ENCODE measurements at places on chromosomes 7 and 10.

GRCh38 chr7:121202834-121203233, 126.0 kb upstream of the WNT16 start:
- DNase-seq: no peak

DNA sequence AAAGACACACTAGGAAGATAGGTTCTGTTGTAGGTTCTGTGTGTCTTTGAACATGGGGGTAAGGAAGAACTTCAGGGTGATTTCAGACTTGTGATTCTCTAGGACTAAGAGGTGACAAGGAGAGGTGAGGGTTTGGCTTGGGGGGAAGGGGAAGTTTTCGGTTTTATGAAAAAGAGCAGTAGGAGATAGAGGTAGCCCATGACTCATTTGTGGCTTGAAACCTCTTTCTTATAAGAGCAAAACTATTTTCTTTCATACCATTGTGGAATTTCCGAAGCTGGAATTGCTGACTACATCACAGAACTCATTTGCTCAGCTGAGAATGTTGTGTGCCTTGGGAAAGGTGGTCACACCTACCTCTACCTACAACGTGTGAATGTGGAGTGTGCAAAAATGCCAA, 39.6 kb upstream of the IKZF1 start:
- no peak for DNase-seq

GRCh38 chr10:71580415-71580814, 139.2 kb downstream of the C10orf105 start:
- DNase-seq: no peak

- no peak for DNase-seq
Observed at GRCh38 chr7:127702938-127703337, 50.9 kb downstream of the SND1 start.

- DNase-seq: no peak
Observed at GRCh38 chr7:47247132-47247531, 334.8 kb downstream of the TNS3 start.

GRCh38 chr10:48695636-48696534, 11.2 kb downstream of the WDFY4 start:
- DNase-seq: no peak

GRCh38 chr7:51224811-51225595, 91.6 kb downstream of the COBL start:
- DNase-seq: no peak

DNA sequence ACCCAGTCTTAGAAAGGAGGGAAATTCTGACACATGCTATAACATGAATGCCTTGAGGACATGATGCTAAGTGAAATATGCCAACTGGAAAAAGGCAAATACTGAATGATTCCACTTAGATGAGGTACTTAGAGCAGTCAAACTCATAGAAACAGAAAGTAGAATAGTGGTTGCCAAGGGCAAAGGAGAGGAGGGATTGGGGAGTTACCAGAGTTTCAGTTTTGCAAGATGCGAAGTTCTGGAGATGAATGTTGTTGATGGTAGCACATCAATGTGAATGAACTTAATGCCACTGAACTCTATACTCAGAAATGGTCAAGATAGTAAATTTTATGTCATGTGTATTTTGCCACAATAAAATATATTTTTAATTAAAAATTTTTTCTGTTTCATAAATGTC, 38.9 kb downstream of the DRGX start:
- no peak for DNase-seq

DNA sequence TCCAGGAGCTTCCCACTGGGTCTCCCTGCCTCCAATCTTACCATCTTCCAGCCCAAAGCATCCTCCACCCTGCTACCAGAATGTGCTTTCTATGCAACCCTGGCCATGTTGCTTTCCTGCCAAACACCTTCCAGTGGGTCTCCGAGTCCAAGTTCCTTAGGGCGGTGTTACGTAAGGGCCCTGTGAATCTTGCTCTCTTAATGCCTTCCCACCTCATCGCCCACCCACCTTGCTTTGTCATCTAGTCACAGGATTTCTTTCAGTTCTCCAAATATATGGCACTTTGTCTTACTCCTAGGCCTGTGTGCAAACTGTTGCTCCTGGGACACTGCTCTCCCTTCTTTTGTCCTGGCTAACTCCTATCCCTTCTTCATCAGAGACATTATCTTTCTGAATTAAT, 344.5 kb downstream of the RPS24 start:
- DNase-seq: no peak

GRCh38 chr10:124308811-124309210, 109.9 kb downstream of the OAT start:
- DNase-seq: no peak

DNA sequence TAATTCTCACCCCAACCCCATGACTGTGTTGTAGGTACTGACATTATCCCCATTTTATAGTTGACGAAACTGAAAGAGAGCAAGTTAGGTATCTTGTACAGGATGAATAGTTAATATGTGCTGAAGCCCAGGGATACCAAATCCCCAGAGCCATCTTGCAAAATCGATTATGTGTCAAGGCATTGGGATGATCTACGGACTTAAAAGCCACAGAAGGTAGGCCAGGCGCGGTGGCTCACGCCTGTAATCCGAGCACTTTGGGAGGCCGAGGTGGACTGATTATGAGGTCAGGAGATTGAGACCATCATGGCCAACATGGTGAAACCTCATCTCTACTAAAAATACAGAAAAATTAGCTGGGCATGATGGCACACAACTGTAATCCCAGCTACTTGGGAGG, 242.4 kb upstream of the RHOBTB1 start:
- DNase-seq: no peak

GRCh38 chr10:88115407-88115806, 252.0 kb downstream of the PTEN start:
- DNase-seq: no peak

DNA sequence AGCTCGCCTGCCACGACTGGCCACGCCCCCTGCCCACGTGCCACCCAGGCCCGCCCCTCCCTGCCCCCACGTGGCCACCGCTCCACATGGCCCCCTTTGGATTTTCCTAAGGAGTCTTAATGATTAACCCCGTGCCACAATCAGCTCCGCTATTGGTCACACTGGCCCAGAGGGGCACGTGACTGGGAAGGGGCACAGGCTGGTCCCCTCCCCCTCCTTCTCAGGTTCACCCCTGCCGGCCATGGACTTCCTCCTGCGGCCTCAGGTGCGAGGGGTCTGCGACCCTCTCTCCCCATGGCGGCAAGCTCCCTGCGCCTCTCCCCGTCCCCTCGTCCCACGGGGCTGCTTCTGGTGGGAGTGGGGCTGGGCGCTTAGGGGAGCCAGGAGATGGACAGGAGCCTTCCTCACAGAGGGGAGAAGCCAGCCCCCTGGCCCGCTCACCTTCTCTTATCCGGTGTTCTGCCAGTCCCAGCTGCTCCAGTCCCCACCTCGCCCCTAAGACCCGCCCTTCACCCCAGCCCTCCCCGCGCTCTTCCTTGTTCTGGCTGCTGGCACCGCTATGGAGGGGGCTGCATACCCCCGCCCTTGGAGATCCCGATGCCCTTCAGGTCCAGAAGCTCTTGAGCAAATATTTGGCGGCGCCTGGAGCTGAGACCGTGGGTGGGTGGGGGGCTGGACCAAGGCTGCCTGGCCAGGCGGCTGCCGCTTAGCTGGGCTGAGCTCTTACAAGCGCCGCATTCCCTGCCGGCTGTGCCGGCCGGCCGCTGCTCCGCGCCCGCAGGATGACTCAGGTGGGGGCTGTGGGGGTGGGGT, 3.2 kb downstream of the SLC4A2 start:
- no peak for DNase-seq

- DNase-seq: no peak
Observed at GRCh38 chr10:19952224-19953010, 136.2 kb downstream of the PLXDC2 start.

DNA sequence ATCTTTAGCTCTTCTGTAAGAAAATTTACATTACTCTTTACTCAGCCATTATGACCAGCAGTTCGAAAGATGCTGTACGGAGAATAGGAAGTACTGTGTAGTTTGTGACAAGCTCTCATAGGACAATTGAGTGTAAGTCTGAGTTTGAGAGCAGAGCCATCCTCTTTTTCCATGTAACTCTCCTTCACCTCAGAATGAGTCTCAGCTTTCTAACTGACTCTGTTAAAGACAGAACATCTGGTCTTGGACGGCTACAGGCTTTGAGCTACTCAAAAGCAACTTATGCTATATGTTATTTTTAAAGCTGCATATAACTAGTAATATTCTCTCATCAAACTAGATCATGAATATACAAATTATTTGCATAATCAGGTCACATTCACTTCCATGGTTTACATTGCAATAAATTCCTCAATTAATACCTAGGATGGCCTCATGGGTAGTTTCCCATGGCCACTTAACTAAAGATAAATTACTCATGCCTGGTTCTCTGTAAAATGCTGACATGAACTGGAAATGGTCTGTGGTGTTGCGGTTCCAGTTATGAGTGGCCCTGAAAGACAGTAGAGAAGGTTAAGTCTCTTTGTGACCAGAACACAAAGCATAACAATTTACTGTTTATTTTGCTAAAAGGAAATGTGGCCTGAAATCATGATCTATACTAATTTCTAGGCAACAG, 358.7 kb downstream of the PHF14 start:
- DNase-seq: no peak

DNA sequence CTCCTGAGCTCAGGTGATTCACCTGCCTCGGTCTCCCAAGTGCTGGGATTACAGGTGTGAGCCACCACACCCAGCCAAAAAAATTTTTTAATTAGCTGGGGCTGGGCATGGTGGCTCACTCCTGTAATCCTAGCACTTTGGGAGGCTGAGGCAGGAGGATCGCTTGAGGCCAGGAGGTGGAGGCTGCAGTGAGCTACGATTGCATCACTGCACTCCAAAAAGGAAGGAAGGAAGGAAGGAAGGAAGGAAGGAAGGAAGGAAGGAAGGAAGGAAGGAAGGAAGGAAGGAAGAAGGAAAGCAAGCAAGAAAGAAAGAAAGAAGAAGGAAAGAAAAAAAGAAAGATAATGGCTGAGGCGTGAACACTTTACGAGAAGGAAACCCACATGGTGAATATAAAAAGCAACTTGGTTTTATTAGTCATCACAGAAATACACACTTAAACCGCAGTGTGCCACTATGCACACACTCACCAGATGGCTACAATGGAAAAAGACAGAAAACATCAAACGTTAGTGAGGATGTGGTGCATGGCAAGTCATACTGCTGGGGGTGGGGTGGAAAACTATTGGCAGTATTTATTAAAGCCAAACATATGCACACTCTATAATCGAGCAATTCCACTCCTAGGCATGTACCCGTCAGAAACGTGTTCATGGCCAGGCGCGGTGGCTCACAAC, 4.4 kb upstream of the CCL26 start:
- no peak for DNase-seq

DNA sequence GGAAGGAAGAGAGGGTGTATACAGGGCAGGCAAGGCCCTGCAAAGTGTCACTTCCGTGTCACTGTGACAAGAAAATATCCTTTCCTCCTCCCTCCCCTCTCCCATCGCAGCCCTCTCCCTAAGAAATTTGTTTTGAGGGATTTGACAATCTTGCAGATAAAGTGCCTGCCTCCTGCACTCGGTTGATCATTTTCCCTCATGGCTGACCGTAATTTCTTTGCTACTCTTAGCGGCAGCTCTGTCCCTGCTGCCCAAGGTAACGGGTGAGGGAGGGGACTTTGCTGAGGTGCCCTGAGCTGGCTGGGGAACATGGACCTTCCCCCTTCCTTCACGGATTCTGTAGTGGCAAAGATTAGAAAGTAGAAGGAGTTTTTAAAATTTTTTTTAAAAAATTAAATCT, 179.1 kb downstream of the TCF7L2 start:
- no peak for DNase-seq

GRCh38 chr10:43380610-43381222, 9.3 kb downstream of the FXYD4 start:
- DNase-seq: no peak

DNA sequence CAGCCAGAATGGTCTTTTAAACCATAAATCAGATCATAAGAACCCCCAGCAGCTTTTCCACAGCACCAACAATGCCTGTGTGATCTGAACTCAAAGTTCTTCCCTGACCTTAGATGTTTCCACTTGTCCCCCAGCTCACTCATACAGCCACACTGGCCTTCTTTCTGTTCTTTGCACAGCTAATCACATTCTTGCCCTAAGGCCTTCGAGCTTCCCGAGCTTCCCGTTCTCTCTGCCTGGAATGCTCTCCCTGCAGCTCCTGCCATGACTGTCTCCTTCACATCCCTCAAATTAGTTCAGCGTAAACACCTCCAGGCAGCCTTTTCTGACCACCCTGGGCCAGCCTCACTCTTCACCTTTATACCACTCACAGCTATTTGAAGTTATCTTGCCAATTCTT, 166.8 kb upstream of the NFE2L3 start:
- DNase-seq: no peak

DNA sequence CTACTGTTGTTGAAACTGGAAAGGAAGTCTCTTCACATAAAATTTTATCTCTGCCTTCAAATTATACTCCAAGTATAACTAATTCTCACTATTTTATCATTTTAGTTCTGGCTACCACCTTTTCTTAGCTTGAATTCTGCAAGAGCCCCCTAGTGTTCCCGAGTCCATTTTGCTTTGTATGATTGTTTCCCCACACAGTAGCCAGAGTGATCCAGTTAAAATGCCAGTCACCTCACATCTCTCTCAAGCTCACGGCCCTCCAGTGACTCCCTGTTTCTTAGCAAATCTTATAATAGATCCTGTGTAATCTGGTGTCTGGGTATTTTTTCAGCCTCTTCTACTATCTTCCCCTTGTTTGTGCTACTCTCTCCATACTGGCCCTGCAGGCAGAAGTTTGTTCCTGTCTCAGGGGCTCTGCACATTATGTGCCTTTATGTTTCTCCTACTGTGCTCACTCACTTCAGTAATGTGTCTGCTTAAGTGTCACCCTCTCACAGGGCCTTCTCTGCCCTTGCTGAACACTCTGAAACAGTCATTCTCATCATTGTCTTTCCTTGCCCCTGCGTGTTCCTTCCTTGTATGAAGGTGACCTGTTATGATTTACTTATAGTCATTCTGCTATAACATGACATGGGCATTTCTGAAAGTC, 8.9 kb downstream of the WAC start:
- DNase-seq: no peak

GRCh38 chr7:104480529-104480928, 152.1 kb downstream of the LHFPL3 start:
- DNase-seq: no peak

- no peak for DNase-seq
Observed at GRCh38 chr10:89942217-89942616, 240.8 kb downstream of the KIF20B start.

DNA sequence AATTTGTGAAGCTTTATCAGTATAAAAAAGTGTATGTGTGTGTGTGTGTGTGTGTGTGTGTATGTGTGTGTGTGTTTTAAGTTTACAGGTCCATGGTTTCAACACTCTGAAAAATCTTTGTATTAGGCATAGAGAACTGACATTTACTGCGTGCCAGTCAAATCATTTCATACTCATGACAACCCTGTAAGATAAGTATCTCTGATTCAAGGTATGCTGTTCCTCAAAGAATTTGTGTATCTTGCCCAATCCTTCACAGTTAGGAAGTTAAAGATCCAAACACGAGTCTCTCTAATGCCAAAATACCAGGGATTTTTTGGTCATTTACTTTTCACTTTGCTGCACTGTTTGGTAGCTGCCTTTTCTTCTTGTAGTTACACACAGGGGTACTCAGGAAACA, 1121.3 kb upstream of the AUTS2 start:
- no peak for DNase-seq

- no peak for DNase-seq
Observed at GRCh38 chr10:24360282-24361127, 151.6 kb downstream of the KIAA1217 start.

Measured in GM18507 (cell line).